ENCODE measurements at places on chromosomes 12 and 14. TPM values are rescaled to one million over a fixed set of nuclear protein-coding genes. Genes with fewer than 3 reads are reported as not detected.
A peak's percentile ranks its signal among the peaks of the same experiment; 100 is the strongest.

The SOAT2 gene
- total RNA-seq, result not detected

The PMCH gene
- not detected for total RNA-seq

DNA sequence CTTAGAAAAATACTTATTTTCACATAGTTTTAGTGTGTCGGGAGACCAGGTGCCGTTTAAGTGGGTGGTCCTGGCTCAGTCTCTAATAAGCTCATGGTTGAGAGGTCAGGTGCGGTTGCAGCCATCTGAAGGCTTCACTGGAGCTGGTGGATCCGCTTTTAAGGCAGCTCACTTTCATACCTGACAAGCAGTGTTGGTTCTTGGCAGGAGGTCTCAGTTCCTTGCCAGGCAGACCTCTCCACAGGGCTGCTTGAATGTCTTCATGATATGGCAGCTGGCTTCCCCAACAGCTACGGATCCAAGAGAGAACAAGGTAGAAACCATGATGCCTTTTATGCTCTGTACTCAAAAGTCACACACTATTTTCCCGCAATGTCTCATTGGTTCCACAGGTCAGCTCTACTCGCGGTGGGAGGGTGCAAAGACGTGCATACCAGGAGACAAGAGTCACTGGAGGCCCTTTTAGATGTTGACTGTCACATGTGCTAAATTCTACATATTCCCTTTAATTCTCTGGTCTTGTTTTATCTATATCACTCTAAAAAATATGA, 8.0 kb upstream of the ZDHHC17 start:
- DNase-seq, result peak; percentile 28

- peak; percentile 33 for DNase-seq
Measured at GRCh38 chr12:78120866-78121560, 290.3 kb downstream of the NAV3 start.

- DNase-seq, result no peak
Measured at GRCh38 chr14:58954901-58955861, 233.3 kb upstream of the DAAM1 start.

- DNase-seq, result no peak
Measured at GRCh38 chr14:77623201-77623600, 6.8 kb upstream of the SPTLC2 start.

All from NCI-H460 (cell line).